NT2/D1 (cell line): ENCODE measurements at places on chromosomes 11 and 22.
A peak's percentile ranks its signal among the peaks of the same experiment; 100 is the strongest.

- DNase-seq = no peak
Measured at GRCh38 chr11:98512938-98513337, 507.8 kb upstream of the CNTN5 start.

- DNase-seq = no peak
Measured at GRCh38 chr11:127789927-127790326, 789.4 kb upstream of the KIRREL3 start.

- no peak for DNase-seq
Measured at GRCh38 chr11:131763193-131763890, 392.9 kb downstream of the NTM start.

DNA sequence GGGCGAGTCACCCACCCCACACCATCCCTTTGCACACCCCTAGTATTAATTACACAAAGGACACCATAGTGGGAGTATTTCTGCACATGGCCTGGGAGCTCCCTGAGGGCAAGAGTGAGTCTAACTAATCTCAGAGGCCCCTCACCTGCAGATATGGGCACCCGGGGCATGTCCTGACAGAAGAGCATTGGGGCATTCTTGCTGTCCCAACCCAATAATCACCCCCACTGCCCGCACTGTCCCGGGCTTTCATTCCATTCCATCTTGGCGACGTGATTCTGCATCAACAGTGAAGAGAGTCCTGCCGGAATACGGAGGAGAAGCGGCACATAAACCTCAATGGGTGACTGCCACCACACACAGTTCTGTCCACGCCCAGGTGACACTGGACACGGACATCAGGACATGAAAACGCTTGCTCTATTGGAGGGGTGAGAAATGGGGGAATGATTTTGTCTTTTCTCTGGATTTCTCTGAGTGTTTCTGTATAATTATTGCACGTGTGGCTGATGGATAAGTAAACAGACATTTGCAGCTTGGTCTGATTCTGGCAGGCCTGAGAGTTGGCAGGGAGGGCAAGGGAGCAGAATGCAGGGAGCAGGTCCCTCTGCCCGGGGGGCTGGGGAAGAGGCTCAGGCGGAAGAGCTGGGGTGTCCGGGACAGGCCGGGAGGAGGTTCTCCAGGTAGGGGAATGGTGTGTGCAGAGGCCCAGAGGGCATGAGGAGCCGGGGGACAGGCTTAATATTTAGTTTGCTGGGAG, 38.2 kb downstream of the SCUBE1 start:
- DNase-seq = no peak

GRCh38 chr11:86514453-86514852, 139.8 kb downstream of the CCDC81 start:
- DNase-seq = no peak

DNA sequence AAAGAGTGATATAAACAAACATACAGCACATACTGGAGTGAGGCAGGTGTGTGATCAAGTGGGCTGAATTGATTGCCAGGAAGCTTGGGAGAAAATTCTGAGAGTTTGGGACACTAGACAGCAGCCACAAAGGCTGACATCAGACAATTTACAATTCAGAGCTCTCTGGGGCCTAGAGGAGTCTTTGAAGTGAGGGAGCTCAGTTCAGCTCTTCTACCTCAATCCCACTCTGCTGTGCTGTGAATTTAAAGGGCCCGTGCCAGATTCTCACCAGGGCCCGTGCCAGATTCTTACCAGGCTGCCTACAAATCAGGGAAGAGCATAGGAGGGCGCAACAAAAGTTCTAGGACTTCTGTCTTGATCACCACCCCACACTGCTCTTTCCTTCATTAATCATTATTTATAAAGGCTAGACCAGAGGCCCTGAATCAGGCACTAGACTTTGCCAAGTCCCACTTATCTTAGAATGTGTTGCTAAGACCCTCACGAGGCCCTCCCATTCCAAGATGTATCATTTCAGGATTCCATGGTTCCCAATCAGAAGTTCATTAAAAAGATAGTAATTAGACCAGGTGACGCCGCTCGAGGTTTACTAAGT, 112.4 kb downstream of the KIRREL3 start:
- DNase-seq = no peak

DNA sequence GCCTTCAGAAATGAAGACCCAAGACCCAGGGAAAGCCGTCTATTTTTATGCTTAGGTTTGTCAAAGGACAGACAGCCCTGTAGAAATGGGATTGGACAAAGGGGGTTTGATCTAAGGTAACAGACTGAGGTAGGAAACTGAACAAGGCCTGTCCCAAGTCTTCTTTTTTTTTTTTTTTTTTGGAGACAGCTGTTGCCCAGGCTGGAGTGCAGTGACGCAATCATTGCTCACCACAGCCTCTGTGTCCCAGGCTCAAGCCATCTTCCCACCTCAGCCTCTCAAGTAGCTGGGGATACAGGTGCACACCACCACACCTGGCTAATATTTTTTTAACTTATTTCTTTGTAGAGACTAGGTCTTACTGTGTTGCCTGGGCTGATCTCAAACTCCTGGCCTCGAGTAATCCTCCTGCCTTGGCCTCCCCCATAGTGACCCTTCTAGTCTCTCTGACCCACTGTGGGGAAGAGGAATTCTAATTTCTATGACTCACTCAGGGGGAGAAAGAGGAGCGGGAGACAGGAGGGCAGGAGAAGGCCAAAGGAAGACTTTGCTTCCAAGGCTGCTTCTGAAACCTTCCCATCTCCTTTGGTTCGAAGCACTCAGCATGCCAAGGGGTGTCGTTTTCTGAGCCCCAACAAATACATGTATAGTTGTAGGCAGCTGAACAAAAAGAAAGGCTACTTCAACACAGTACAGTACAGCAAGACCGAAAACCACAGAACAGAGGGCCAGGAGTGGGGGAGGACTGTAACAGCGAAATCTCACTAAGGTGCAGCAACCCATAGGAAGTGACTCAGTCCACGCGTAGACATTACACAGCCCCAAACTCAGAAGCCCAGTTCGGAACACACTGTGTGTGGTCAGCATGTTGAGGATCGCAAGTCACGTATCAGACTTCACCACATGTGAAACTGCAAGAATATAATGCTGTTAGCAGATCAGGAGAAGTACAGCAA, 872 bp downstream of the TMA7B start:
- DNase-seq = no peak

DNA sequence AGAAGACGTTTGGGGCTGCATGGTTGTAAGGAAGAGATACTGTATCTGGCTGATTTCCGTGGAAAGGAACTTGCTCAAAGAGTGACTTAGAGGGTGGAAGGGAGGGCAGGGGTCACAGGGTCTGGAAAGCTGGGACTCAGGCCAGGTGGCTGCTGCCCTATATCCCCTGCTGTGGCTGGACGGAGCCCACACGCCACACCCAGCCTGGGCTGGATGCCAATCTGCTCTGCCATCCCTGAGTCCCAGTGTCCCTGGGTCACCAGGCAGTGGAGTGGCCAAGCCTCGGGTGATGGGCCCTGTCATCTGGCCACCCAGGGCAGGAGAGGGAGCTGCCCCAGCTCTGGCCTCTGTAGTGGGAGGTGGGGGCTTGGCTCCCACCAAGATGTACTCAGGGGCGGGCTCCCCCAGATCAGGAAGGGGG, 26.5 kb upstream of the KRTAP5-7 start:
- DNase-seq = no peak

- DNase-seq = no peak
Measured at GRCh38 chr11:123425367-123425766, 4.7 kb upstream of the GRAMD1B start.

GRCh38 chr22:43186272-43187170, at the start of gene TTLL12:
TTLL12 (minus strand) TSS chr22:43187134; CDS start chr22:43187069, 65 bp downstream.
- no peak for DNase-seq

- no peak for DNase-seq
Measured at GRCh38 chr11:44585421-44585820, 20.0 kb downstream of the CD82 start.

- DNase-seq = no peak
Measured at GRCh38 chr11:26704249-26704648, 17.6 kb downstream of the SLC5A12 start.

- DNase-seq = no peak
Measured at GRCh38 chr22:16854631-16855030, 29.4 kb upstream of the XKR3 start.

GRCh38 chr11:36165621-36166397, 123.4 kb downstream of the COMMD9 start:
- DNase-seq = no peak

- peak; percentile 57 for DNase-seq
Measured at GRCh38 chr11:5204787-5205186, 4.3 kb upstream of the OR51V1 start.

DNA sequence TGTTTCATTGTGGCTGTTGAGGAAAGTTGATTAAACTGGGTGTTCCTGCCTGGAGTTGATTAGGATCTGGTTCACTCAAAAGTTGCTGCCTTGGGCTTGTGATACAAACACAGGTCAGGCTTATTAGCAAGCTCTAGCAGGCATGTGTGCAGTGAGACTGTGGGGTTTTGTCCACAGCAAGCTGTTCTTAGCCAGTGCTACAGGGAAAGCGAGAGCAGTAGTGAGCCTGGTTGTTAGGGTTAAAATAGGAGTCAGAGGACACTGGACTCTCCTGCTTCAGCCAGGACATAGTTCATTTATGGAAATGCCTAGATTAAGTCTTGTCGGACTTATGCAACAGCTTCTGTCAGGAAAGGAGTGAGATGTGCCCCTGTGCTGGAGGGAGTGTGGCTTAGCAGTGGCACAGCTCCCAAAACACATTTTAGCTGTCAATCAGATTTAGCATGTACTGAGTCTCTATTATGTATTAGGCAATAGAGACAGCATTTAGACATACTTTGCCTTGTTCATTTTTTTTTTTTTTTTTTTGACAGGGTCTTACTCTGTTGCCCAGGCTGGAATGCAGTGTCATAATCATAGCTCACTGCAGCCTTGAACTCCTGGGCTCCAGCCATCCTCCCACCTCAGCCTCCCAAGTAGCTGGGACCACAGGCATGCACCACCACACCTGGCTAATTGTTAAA, 8.7 kb downstream of the SNRPD3 start:
- DNase-seq = no peak

DNA sequence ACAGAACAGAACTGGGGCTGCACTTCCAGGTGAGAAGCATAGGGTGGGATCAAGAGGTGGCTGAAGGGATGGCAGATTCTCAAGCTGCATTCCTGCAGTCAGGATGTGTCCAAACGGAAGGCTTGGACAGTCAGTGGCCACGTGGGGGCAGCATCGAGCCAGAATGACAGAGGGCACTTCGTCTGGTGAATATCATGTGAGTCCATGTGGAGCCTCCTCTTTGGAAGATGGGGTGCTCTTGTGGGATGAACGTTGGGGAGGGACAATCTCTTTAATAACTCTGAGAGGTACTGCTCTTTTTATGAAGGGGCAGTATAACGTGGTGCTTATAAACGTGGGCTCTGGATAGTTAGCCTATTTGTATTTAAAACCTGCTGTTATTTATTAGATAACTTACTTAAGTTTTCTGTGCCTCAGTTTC, 154.9 kb upstream of the NAV2 start:
- DNase-seq = peak; percentile 62

- no peak for DNase-seq
Measured at GRCh38 chr11:120221115-120221752, 10.4 kb downstream of the OAF start.

- no peak for DNase-seq
Measured at GRCh38 chr22:46251816-46252380, 1.8 kb upstream of the CDPF1 start.

- peak; percentile 32 for DNase-seq
Measured at GRCh38 chr11:55357560-55358184, 10.1 kb upstream of the OR4A15 start.

- DNase-seq = no peak
Measured at GRCh38 chr22:43176090-43176489, 10.8 kb downstream of the TTLL12 start.

- no peak for DNase-seq
Measured at GRCh38 chr11:64670975-64671374, 52.0 kb downstream of the NRXN2 start.

GRCh38 chr11:115613986-115614632, 109.9 kb upstream of the CADM1 start:
- DNase-seq = no peak

DNA sequence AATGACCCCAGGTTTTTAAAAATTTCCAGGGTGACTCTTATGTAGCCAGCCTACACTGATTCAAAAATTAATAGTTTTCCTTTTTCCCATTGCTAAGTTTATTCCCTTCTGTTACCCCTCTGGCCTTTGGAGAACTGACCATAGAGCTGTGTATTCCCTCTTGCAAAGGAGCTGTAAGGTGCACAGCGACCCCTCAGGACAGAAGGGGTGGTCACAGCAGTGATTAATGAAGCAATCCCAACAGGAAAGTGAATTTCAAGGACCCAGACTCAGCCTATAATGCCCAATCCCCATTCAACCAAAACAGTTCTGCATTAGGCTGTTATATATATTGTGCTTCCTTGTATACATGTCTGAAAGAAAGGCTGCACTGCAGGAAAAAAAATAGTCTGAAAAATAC, 147.1 kb downstream of the WT1 start:
- no peak for DNase-seq

GRCh38 chr22:19871845-19872778, 17.4 kb upstream of the GNB1L start:
- no peak for DNase-seq

DNA sequence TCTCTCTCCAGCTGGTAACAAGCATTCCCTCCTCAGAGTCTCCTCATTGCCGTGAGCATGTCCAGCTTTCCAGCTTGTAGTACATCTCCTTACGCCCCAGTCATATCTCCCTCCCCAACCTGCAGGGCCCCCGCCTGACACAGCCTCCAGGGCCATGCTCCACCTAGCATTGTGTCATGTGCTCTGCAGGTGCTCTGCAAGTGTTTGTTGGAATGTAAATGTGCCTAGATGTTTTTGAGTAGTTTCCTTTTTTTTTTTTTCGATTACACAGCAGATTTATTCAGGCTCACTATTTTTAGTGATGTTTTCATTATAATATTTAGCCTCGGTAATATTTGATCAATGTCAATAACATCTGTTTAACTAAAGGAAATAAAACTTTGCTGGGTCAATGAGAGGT, 82.5 kb downstream of the NCAM1 start:
- no peak for DNase-seq

DNA sequence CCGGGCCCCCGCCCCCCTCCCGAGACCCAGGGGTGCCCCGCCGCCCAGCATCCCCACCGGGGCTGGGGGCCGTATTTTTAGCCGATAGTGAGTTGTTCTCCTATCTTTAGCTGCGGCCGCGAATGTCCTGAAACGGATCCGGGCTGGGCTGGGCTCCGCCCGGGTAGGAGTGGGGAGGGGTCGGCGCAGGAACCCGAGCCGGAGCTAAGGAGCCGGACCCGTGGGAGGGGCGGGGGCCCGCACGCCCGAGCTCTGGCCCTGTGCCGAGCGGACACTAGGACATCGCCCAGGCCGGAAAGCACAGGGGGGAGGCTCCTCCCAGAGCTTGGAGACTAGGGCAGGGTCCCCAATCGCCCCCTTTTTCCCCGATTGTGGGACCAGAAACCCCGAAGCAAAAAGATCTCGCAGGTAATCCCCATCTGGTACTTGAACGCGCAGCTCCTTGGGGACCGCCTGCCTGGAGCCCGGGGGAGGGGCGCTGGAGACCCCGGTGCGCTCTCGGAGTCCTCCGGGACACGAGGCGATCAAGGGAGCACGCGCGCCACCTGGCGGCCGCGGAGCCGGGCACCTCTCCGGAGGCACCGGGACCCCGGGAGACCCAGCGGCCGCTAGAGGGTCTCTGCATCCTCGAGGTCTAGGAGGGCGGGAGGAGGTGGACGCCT, 669 bp downstream of the CDC42EP2 start:
- peak; percentile 85 for DNase-seq

- no peak for DNase-seq
Measured at GRCh38 chr22:46895753-46896152, 133.3 kb downstream of the TBC1D22A start.
